AG09309 (cell line): ENCODE measurements at places on chromosomes 2 and 18.

DNA sequence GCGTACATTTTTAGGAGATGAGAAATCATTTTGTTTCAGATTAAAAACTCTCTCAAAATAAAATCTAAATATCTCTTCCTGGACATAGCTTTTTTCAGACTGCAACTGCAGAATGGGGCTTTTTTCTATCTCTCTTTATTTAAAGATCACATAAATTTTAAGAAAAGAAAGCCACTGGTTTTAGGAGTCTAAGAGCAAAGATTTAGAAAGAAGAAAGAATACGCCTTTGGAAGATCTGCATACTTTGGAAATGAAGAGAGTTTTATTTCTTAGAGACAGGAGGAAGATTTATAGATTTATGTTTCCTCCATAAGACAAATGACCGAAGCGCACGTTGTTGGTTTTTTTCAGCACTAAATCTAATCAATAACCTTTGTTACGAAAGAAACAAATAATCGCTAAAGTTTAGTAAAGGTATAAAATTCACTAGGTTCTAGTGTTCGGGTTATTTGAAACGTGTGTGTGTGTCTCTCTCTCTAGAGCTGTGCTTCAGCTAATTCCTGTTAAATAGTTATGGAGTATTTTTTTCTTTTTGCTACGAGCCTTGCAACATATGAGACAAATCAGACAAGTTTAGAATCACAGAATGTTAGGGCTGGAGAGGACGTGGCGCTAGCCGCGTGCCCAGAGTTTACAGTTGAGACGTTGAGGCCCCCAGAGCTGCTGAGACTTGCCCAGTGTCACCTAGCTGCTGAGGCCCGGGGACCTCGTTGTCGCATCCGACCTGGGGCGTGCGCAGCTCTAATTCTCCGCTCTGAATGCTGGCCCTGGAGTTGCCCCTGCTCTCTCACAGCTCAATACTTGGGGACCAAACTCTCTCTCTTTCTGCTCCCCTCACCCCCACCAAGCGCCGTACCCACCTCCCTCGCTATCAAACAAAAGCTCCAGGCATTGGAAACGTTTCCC is 69.9 kb downstream of the CTAGE1 start:
- DNase-seq = no peak

DNA sequence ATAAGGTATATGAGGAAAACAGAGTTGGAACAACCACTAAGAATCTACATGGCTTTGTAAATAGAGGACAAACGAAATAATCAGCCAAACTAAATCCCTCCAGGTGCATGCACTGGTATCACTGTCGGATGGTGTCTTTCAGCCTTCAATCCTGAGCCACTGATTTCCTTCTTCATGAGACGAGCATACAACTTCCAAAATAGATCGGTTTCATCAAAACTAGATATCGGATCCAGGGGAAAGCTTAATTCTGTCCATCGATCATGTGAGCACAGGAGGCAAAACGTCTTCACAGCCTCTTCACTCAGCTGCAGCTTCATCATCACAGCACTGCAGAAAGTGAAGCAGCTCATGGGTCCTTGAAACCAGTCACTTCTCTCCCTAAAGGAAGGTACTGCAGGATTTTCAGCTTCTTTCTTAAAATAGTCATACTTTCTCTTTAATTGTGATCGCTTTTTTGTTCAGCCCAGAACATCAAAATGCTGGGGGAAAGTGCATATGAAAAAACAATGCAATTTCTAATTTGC is 80.5 kb downstream of the DTNB start:
- DNase-seq = no peak

- DNase-seq = no peak
These were observed 58.1 kb downstream of the MYO3B start for GRCh38 chr2:170235860-170236679.

DNA sequence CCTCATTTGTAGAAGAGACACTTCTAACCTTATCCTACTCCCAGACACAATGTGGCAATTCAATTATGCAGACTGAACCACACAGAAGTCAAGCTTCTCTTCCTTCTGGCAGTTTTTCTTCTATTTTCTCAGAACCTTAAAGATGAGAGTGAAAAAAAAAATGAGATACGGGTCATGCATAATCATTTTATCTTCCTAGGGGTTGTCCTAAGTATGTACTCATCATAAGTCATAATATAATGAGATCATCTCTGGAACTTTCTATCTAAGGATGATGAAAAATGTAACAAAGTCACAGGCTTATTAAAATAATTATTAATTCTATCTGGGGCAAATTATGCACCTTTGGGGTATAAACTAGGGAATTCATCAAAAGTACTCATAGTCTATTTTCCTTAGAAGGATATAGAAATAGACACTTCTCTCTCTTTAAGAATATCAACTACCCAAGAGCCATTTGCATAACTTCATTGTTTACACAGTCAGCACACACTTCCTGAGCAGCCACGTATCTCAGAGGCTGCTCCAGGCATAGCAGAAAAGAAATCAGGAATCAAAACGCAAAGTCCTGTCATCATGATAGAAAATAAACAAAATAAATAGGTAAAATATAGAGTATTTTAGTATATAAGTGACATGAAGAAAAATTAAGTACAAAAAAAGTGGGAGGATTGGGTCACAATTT is 345.9 kb upstream of the SPHKAP start:
- DNase-seq = no peak

- no peak for DNase-seq
These were observed 48.6 kb downstream of the SOX11 start for GRCh38 chr2:5740817-5741216.

DNA sequence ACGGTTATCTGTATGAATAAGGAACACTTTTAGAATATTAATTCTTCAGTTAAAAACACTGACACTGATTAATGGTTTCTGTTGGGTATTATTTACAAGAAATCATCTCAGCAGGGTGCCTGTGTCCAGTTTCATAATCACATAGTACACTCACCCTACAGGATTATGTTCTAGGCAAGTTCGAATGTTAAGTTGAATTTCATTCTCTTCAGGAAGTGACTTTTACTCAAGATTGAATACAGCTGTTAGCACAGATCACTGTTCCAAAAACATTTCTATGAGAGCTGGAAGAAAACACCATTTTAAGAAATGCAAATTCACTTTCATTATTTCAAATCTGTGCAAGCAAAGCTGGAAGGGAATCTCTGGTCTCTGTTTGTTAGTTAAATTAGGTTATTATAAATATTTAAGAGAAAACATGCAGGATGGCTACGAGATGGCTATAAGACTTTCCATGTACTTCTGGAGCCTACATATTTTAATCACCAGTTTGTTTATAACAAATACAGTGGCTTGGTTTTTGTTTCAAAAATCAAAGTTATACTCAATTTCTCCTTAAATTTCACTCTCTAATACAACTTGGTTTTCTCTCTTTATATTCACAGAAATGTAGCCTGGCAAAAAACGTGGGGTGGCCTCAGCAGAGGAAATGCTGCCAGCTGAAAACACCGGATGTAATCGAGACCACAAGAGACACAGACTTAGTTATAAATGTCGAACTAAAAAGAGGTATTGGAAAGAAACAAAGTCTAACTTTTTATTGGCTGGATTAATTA is 65.8 kb downstream of the RBMS1 start:
- peak; percentile 76 for DNase-seq

GRCh38 chr2:133635131-133635530 is 66.9 kb upstream of the NCKAP5 start:
- DNase-seq = no peak

DNA sequence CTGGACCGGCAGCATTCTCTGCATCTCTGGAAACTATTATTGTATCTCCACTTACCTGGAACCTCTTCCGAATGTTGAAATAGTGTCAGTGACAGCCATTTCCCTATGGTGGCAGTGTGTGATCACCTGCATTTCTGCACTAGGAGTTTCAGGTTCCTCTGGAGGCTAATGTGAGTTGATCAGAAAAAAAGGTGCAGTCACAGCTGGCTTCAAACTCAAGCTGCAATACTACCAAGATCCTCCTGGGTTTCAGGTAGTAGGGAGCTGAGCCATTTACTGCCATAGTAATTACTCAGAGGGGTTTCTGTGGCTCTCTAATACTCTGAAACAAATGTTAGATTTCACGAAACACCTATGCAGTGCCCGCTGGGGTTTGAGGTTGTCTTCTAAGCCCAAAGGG is 183.5 kb upstream of the OSR1 start:
- no peak for DNase-seq

DNA sequence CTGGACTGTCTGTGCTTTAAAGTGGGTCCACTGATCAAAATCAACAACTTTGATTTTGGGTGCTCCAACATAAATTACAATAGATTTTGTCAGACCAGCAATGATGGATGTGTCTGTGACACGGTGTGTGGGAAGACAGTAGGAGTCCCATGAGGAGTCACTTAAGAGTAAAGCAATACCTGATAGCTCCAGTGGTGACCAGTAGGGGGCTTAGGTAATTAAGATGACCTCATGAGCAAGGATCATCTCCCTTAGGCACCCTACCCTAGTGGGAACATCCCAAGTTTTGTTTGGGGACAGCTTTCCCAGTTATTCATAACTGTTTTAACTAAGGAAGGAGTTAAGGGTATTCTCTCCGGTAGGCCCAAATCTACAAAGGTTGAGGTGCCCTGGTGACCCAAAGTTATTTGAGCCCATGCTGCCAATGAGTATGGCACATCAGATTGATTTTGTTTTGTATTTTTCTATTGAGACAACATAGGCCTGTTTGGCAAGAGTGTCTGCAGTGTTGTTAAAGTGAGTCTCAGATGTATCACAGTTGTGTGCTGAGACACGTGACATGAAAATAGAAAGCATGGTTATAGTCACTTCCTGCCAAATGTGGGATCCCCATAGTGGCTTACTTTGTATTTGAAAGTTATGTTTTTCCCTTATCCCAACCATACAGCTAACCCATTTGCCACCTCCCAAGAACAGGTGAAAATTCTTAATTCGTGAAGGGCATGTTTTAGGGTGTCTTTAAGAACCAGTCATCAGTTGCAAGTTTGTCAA is 1337.6 kb upstream of the SLC39A10 start:
- no peak for DNase-seq

DNA sequence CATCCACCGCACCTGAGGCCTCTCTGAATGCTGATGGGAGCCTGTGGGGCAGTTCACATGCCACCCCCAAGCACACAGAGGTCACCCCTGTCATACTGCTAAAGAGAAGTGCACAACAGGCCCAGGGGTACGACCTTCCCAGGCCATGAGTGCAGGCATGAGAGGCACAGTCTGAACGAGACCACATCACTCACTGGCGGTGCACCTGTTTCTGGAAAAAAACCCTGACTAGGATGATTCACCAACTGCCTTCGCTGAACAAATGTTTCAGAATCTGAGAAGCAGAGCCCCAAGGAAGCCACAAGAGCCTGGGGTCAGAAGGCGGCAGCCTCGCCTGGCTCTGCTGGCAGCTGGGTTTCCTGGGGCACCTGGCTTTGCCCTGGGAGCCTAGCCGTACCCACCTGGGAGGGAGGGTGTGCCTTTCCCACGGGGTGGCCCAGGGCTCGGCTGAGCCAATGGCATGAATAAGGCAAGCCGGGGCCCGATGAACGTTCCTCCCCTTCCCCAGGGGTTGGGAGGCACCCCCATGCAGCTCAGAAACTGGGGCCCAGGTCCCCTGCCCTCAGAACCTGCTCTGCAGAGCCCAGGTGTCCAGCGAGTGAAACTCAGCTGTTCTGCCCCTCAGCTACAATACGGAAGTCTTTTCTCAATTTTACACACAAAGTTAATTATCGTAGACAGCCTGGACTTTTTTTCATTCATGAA is 73.8 kb downstream of the HDAC4 start:
- DNase-seq = no peak

GRCh38 chr2:118696786-118697465 is 150.5 kb downstream of the EN1 start:
- DNase-seq = no peak

GRCh38 chr2:216055680-216056079 is 25.9 kb downstream of the PECR start:
- no peak for DNase-seq

GRCh38 chr2:227880460-227880859 is 9.0 kb downstream of the DAW1 start:
- no peak for DNase-seq

DNA sequence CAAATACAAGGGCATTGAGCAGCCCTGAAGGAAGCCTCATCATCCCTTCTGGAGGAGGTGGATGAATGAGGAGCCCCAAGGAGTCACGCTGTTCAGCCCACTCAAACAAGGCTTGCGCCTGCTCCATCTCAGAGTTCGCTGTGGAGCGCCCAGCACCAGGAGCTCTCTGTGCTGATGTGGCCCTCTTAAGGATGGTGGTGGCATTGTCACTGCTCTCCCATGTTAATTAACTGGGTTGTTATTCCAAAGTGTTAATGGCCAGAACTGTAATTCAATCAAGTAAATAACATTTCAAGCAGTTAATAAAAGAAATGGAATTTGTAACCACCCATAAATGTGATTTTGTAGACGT is 726.0 kb upstream of the RAB6C start:
- no peak for DNase-seq

- no peak for DNase-seq
These were observed 606.4 kb downstream of the RNF144A start for GRCh38 chr2:7523481-7524120.

DNA sequence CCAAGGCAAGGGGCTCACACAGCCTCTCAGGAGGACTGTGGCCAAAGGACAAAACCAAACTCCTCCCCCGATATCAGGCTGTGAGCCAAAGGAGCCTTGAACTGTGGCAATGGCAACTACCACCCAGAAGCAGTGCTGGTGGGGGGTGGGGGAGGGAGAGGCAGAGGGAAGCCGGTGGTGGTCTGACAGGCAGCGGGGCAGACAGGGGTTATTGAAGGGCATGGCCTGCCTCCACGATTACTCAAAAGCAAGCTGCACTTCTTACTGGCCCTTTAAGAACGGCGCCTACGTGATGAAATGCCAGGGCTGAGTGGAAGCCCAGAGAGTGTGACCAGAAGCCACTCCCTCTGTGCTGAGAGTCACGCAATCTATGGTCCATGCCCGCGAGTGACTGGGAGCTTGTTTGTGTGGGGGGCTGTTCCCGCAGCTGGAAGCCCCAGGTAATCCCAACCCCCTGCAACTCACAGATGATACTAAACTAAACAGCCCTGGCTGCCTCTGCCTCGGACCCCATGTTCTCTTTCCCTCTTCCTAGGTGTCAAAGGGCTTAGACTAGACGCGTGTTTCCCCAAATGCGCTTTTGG is 128.2 kb upstream of the CXCR4 start:
- DNase-seq = no peak

DNA sequence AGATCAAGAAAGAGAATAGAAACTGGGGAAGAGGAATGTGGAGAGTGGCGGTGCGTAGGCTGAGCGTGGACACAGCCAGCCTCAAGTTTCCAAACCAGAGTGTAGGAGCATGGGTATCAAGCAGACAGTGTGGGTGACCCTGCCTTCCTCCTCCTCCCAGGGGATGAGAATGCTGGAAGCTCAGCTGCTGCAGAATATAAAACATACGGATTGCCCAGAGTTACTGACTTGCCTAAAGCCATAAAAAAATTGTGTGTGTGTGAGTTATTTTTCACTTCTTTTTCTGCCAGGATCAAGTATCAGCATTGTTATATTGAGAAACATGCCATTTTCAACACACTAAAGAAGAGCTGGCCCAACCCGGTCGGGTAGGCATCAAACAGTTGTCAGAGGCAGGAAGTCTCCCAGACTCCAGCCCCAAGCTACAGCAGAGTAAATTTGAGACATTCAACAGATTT is 333.3 kb upstream of the ACVR2A start:
- peak; percentile 1 for DNase-seq

- DNase-seq = no peak
These were observed 170.5 kb upstream of the ALKAL2 start for GRCh38 chr2:458425-458815.
